Keratinocyte (primary cell): ENCODE measurements at places on chromosomes 4 and X. TPM values are rescaled to one million over a fixed set of nuclear protein-coding genes. Genes with fewer than 3 reads are reported as not detected.

DNA sequence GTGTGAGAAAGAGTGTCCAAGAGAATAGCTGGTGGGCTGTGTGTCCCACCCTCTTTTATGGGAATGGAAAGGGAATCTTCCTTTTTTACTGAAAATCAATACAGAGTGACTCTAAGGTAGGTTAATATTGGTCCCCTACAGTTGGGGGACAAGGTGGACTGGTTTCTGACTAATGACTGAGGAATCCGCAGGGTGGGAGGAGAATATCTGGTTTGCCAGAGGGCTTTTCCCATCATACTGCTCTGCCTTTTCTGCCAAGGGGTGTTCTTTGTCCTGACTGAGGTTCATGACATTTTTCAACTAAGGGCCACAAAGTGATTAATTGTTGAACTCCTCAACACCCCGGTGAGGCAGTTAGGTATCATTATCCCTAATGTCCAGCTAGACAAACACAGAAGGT lies 261.6 kb downstream of the SPATA18 start:
- no peak overlapping the region for H3K4me3 ChIP-seq
- no peak overlapping the region for H3K27ac ChIP-seq
- DNase-seq, result peak; percentile 38
- no peaks in the 10 kb centered on the region for H3K36me3 ChIP-seq
- peaks cover 20% of the 10 kb centered on the region for H3K4me1 ChIP-seq

DNA sequence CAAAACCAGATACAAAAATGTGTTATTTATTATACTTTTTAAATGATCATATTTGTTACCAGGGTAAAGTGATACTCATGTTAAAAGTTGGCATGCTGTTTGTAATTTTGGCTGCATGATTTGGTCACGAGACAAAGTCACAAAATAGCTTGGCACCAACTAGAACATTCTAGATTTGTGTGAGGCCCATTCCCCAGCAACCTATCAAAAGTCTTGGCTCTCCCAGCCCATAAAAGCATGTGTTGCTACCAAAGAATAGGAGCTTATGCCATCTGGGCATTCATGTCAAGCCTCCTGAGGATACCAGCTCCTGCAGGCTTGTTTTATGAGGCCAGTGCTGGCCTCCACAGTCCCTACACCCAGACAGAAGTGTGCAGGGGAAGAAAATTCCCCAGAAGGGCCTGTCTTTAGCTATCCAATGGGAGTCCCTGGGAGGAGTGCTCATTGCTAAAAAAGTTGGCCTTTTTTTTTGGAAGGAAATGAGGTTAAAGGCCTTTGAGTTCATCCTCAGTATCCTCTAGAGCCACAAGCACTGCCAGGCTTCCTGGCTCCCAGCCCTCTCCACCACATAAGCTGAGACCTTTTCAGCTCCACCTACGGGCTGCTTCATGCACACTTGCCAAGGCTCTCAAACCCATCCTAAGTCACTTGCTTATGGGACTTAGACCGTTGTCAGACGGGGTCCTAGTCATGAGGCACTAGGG lies 211.9 kb upstream of the EOLA2 start:
- H3K4me3 ChIP-seq, result no peak overlapping the region
- H3K27me3 ChIP-seq, result no peaks in the 10 kb centered on the region
- no peaks in the 10 kb centered on the region for H3K36me3 ChIP-seq
- no peak for DNase-seq

- no peak overlapping the region for H3K4me3 ChIP-seq
- DNase-seq, result no peak
- H3K27ac ChIP-seq, result no peak overlapping the region
- H3K36me3 ChIP-seq, result no peaks in the 10 kb centered on the region
These were observed 140.9 kb downstream of the MID1 start for GRCh38 chrX:10479508-10479907.

The SLC34A2 gene
- polyA plus RNA-seq, result not detected in 3 replicates

The CHST7 gene
- polyA plus RNA-seq, result 0.26 to 0.39 TPM (median 0.27 TPM) in 3 replicates
